ENCODE measurements at places on chromosomes 1 and 21. TPM values are rescaled to one million over a fixed set of nuclear protein-coding genes. Genes with fewer than 3 reads are reported as not detected.

The A3GALT2 gene
- total RNA-seq = not detected

GRCh38 chr1:153531638-153532037 lies 4.2 kb downstream of the S100A6 start:
- no peak for DNase-seq

DNA sequence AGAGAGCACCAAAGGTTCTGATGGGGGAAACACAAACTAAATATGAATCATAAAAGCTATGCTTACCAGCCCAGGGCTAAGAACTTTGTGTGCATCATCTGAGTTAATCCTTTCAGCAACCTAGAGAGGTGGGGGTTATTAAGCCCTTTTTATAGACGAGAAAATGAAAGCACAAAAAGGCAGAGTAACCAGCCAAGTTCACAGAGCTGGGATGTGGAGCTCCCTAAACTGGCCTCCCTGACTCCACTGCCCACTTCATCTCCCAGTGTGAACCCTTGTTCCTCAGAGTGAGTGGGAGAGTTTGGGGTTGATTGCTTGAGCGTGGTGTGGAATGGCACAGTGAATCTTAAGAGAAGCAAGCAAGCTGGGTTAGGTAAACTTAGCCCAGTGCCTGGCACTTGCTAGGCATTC lies 10.8 kb upstream of the BCAR3 start:
- DNase-seq = peak; percentile 84

- DNase-seq = no peak
Measured at GRCh38 chr1:25487628-25488027, 55.8 kb upstream of the LDLRAP1 start.

GRCh38 chr21:41360072-41360821 lies 1.6 kb upstream of the MX2 start:
- peak; percentile 7 for DNase-seq

Measured in bronchial epithelial cell (primary cell).